ENCODE measurements at places on chromosomes 2 and 18.

DNA sequence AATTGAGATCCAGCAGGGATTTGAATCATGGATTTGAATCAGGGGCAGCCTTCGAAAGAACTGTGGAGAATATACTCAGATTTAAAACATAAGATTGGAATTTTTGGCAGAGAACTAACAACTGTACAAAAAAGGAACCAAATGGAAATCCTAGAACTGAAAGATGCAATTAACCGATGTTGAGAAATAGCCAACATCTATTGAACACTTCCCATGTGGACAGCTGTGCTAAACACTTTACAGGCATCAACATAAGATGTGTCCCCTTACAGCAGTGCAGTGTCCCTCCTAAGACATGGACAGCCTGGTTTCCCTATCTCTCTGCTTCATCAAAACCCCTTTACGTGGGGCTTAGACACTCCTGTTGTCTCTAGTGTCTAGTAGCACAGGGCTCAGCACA lies 3.7 kb upstream of the IL1RN start:
- no peak for DNase-seq

DNA sequence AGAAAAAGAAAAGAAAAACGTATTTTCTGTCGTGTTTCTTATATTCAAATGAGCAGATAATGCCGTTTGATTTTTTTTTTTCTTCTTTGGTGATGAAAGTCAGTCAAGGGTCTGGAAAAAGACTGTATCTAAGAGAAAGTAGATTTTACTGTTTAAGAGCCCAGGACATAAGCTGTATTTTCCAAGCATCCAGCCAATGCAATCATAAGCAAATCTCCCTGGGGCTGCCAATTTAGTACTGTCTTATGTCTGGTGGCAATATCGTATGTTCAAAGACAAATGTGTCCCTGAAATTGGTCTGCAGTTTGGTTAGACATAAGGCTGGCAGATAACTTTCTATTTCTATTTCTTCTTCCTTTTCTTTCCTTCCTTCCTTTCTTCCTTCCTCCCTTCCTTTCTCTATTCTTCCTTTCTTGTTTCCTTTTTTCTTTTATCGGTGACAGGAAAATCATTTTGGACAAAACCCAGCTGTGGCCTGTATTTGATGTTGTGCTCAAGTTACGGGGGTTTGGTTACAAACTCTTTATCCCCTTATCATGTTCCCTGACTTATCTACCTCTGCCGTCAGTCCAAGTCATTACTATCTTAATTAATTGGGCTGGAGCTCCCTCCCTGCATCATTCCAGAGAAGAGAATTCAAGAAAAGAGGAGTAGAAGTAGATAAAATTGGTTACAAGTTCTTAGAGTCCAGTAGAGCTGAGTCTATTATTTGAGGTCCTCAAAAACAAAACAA lies 683.4 kb upstream of the FSHR start:
- no peak for DNase-seq

DNA sequence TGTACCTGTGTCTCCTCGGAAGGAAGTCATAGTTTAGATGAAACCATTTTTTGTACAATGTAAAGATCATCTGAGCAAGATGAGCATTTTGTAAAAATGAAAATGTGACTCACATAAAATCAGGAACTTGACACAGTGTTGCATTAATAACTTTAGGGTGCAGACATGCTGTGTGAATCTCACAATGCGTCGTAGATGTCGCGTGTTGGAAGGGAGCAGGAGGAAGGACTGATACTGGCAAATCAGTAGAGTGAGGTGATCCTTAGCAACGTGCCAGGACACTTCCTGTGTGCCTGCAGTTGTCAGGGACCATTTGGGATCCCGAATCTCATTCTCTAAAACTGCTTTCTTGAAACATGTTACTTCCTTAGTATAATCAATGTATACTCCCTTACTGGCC lies 103.1 kb downstream of the SH3BP4 start:
- DNase-seq = no peak

- no peak for DNase-seq
These were observed 330.4 kb downstream of the SLC4A3 start for GRCh38 chr2:219957820-219958219.

- no peak for DNase-seq
These were observed 400.6 kb downstream of the THSD7B start for GRCh38 chr2:137165968-137166367.

GRCh38 chr2:112733871-112734270 lies 13.1 kb downstream of the NT5DC4 start:
- no peak for DNase-seq

GRCh38 chr2:8927510-8928455 lies 75.7 kb downstream of the MBOAT2 start:
- DNase-seq = no peak

- no peak for DNase-seq
These were observed 251.1 kb downstream of the CYP26B1 start for GRCh38 chr2:71896385-71897136.

DNA sequence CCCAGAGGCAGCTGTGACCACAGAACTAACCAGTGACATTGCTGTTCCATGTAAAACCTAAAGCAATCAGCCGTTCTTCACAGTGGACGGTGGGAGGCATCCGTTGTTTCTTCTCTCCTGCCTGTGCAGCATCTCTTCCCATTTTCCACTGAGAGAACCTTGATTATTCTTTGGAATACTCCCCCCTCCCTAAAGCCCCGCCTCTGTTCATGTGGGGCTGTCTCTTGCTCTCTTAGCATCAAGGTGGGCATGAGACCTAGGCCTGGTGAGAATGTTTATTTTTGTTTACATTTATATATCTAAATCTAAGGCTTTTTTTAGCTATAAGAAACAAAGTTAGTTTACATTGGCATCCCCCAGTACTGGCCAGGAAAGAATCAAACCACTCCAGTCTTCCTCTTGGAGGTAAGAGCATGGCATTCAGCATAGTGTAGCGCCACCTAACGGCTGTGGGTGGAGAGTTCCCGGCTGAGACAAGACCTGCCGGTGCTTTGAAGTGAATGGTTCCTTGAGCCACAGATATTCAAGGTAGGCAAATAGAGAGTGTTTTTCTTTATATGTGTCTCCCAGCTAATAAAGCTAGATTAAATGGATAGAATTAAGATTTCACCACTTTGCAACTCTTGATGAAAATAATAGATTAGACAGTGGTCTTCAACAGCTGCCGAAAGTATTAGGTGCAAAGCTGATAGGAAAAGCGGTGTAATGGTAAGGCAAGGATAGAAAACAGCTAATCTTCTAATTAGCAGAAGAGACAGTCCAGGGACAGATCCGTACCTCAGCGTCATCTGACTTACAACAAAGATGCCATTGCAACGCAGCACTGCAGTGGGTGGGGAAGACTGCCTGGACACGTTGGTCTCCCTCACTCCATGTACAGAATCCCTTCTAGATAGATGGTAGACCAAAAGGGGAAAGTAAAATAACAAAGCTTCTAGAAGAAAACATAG lies 219.6 kb upstream of the RAB12 start:
- peak; percentile 12 for DNase-seq

DNA sequence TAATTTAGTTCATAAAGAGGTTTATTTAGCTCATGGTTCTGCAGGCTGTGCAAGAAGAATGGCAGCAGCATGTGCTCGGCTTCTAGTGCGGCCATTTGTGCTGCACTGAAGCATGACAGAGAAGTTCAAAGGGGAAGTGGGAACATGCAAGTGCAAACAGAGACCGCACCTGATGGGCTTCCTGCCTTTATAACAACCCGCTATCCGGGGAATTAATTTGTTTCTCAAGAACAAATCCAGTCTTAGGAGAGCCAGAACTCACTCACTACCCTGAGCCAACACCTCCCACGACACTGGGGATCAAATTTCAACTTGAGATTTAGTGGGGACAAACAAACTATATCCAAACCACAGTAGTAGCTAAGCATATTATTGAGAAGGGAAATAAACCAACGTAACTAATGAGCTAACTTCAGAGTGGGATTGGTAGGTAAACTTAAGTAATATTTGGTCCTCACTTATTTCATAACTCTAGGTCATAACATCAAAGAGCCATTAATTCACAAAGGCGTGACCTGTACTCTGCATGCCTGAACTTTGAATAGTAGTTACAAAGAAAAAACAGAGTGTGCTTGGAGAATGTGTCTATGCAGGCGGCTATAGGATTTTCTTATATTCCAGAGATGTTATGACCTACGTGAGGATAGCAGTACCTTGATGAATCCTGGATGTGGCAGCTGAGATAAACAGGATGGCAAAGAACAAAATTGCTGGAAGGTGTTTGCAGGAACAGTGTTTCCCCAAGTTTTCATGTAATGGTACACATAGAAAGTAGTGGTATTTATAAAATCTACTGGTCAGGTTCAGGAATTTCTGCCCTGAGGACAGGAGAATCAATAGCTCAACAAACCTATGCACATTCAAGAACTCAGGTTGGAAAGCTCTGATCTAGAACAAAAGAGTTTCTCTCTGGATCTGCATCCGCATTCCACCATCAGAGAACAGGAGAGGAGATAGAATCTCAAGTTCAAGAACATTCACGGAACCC lies 845.9 kb upstream of the ID2 start:
- peak; percentile 8 for DNase-seq

GRCh38 chr2:236169151-236169721 lies 1.1 kb upstream of the GBX2 start:
- no peak for DNase-seq

DNA sequence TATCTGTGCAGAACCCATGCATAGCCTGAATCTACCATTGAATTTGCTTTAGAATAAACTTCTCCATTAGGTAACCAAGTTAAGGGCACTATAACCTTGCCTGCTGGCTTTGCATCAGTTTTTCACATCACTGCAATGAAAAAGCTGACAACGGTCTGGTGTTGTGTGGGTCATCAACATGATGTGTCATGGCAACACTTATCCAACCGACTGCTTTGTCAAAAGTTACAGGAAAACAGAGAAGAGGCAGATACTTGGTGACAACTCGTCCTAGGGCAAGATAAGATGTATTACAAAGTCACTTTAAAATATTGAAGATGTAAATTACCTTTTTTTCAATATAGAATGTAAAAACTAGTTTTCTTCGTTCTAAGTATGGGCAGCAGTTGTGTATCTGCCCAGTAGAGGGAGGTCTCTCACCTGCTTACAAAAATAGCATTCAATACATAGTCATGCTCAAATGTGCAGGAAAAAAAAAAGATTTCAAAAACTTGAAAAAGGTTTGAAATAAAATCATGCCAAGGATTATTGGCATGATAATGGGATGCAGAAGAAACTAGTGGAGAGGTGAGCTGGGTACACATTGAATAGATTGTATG lies 96.3 kb downstream of the EVA1A start:
- DNase-seq = no peak

GRCh38 chr18:75063615-75064512 lies 145.1 kb downstream of the PTGR3 start:
- DNase-seq = no peak

- no peak for DNase-seq
These were observed 223.3 kb upstream of the ATP5MC3 start for GRCh38 chr2:175404839-175405238.

GRCh38 chr2:23533338-23533695 lies 148.3 kb downstream of the KLHL29 start:
- no peak for DNase-seq

Measured in CD4-positive, alpha-beta T cell treated with Interleukin-21 for 1 hour (primary cell).